ENCODE measurements at places on chromosomes 12 and 14.

DNA sequence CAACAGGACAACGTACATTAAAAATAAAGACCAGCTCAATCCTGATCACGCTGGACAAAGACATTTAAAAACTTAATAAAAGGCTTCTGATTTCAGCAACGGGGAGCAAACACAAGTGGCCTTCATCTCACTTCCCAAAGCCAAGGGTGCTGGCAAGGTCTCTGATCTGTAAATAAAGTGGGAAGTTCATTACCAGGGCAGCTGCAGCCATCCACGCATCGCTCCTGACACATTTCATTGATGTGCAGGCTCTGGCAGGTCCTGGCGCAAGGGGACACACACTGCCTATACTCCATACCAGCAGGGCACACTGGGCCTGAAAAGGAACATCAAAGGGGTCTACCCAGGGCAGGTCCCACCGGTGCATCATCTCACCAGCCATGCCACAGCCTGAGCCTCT lies 51.0 kb downstream of the VWF start:
- no peak for DNase-seq

DNA sequence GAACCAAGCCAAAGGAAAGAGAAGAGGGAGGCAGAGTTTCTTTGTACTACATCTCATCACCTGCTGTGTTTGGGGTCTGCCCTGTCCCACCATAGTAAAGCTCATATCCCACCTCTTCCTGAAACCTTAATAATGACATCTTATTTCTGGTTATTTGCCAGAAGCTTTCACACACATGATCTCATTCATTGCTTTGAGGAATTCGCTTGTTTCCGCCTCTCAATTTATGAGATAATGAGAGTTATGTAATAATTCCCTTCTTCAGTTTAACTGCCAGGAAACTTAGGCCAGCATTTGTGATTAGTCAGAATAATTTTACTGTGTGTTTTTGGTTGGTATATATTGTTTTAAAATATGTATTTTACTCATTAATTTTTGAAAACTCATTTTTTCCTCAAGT lies 205.2 kb downstream of the CACNA1C start:
- peak; percentile 67 for DNase-seq

- DNase-seq, result peak; percentile 59
These were observed 79.2 kb downstream of the B4GALNT3 start for GRCh38 chr12:538731-539539.

- no peak for DNase-seq
These were observed 15.5 kb downstream of the CCDC63 start for GRCh38 chr12:110862329-110862728.

DNA sequence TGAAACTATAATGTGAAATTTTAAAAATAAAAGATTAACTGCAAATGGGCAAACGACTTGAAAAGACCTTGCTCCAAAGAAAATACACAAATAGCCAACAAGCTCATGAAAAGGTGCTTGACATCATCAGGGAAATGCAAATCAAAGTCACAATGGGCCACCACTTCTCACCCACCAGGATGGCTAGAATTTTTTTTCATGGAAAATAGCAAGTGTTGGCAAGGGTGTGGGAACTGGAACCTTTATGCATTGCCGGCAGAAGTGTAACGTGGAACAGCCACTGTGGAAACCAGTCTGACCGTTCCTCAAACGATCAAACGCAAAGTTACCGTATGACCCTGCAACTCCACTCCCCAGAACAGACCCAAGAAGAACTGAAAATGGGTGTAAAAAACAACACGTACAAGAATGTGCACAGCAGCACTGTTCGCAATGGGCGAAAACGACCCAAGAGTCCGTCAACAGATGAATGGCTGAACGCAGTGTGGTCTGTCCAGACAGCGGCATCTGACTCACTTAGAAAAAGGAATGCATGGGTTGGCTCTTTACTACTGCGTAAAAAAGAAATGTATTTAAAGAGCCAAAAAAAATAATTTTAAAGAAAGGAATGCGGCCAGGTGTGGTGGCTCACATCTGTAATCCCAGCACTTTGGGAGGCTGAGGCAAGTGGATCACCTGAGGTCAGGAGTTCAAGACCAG lies 40.2 kb downstream of the SCARB1 start:
- DNase-seq, result no peak

DNA sequence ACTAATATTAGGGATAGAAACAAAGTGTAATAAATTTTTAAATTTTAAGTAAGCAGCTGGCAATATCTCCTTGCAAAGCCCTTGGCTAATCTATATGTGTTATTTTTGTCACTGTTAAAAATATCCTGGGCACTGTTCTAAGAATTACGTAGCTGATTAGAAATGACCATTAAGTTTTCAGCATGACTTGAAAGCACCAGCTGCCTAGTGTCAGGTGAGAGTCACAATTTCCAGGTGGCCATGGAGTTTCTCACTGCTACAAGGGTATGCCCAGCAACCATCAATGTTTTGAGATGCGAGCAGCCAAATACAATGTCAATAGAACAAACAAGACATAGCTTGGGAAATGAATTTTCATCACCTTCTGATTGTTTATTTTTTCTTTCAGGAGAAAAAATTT lies 23.3 kb upstream of the GYS2 start:
- no peak for DNase-seq
